Liver (tissue), 10 donors: ENCODE measurements at places on chromosomes 3 and 15.
A peak's percentile ranks its signal among the peaks of the same experiment; 100 is the strongest.

GRCh38 chr3:147493666-147494065 lies 84.5 kb downstream of the ZIC1 start:
- no peak for DNase-seq

GRCh38 chr3:47603332-47603731 lies 24.7 kb upstream of the CSPG5 start:
- DNase-seq = no peak

DNA sequence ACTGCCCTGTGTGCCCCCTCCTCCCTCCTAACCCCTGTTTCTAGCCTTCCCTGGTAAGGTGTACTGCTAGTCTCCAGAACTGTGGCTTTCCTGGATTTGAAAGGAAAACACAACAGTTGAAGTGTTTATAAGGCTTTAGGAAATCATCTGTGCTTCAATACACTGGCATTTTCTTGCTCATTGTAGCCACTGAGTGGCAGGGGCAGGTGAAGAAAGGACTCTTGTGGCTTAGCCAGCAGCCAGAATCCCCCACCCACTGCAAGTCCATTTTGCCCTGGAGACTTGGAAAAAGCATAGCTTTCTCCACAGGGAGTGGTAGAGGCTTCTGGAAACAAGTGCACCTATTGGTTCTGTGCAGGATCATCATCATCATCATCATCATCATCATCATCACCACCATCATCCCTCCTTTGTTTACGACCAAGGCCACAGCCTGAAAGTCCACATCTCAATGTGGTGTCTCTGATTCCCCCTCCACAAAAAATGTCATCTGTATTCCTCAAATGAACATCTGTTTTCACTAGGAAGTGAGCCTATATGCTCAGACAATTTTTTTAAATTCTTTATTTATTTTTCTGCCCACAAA lies 33.4 kb downstream of the AQP9 start:
- DNase-seq = no peak

GRCh38 chr15:57440799-57441198 lies 64.5 kb downstream of the CGNL1 start:
- no peak for DNase-seq

DNA sequence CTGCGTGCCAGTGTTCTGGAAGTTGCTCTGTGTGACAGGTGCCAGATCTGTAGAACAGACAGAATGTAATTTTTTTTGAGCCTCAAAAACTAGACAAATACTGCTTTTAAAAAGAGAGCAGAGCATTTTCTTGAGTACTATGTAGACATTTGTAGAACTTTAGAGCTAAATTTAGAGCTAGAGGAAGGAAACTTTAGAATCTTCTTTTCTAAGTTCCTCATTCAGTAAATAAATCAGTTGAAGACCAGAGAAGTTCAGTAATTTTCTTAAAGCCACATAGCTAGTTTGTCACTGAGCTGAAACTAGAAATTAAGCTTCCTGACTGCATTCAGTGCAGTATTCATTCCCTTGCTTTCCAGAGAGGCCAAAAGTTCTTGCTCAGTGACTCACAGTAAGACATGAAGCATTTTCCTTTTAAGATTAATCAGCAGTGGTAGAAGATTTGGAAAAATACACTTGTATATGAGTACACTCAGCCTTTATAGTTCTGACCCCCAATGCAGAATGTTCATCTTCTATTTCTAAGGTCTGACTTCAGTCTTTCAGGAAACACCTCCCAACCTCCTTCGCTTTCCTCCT lies 83.6 kb upstream of the TSEN2 start:
- no peak for DNase-seq

DNA sequence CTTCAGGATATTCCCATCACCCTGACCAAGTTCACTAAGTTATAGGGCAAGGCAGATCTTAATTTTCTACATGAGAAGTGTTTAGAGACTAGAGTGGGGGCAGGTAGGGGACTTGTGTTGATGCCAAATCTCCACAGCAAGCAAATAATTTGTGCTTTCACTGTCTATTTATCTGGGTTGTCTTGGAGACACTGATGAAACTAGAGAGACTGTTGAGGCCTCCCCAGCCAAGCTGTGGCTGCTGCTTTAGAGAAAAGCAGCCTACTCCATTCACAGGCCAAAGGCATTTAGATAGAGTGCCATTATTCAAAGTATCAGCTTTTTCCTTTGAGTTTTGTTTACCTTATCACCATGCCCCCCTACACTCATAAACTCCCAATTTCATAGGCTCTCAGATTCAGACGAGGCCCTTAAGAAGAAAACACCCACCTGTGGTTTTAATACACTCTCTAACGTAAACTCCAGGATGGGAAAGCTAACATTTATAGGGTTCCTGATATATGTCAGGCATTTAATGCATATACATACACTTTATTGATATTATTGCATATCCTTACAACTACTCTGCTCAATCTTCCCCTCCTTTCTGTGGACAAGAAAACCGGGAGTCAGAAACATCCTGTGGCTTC lies 130.4 kb upstream of the FOXB1 start:
- DNase-seq = no peak

DNA sequence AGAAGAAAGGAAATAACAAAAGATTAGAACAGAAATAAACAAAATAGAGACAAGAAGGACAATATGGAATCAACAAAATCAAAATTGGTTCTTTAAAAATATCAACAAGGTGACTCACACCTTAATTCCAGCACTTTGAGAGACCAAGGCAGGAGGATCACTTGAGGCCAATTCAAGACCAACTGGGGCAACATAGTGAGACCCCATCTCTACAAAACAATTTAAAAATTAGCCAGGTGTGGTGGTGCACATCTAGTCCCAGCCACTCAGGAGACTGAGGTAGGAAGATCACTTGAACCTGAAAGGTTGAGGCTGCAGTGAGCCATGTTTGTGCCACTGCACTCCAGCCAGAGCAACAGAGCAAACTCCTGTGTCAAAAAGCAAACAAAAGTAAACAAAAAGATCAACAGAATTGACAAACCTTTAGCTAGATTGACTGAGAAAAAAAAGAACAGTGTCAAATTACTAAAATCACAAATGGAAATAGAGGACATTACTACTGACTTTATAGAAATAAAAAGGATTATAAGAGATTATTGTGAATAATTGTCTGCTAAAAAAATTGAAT lies 190.7 kb upstream of the CGNL1 start:
- DNase-seq = no peak

- DNase-seq = no peak
Measured at GRCh38 chr3:119245778-119246177, 5.1 kb upstream of the B4GALT4 start.

DNA sequence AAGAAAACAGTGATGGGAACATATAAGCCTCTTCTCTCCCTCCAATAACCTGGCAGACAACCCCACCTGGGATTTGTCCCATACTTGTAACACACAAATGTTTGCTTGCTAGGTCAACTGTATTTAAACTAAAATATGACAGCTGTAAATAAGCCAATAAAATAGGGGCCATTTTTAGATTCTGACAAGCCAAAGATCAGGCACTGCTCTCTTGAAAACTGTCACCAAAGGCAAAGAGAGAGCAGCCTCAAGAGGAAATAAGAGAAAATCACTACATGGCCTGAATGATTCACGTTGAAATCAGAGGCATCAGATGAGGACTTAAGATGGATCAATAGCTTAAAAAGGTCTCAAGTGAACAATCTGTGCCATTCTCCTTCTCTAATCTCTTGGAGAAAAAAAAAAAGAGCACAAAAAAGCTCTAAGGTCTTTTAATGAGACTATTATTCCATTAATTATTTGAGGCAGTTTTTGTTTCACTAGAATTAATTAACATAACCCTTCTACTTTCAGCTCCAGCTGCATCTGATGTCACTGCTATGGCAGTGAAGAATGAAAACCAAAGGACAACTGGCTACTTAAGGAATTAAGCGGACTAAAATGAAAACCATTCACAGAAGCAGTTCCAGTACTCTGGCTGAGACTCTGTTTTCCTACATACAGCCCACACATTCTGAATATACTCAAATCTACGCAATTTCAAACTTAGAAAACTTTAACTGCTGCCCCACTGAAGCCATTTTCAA lies 19.0 kb downstream of the MYO5A start:
- DNase-seq = no peak

DNA sequence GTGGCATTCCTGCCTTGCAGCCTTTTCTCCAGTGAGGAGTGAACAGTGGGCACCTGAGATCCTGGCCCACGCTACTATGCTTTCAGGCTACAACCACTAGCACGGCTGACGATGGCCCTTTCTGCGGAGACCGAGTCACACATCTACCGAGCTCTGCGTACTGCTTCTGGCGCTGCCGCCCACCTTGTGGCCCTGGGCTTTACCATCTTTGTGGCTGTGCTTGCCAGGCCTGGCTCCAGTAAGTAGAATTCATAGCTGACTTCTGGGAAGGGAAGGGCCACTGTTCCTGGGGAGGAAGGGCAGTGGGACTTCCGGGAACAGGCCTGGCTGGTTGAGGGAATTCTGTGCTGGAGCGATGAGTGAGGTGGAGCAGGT lies 648 bp downstream of the CYB561D2 start:
- DNase-seq = no peak

DNA sequence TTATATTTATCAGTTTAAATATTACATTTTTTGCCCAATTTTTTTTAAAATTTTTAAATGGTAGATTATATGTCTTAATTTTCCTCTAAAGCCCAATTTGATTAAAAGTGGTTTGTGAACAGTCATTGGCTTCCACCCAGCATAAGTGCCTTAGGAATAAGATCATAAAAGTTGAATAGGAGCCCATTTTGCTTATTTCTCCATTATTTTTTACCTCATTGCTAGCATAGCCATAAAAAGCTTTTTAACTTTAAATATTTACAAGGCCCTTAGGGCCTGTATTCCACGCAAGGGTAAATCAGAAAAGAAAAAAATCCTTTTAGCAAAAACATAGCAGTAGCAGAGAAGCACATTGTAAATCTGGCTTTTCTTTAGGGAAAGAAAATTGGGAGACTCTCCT lies 9.0 kb downstream of the TTC14 start:
- DNase-seq = no peak

GRCh38 chr15:82113106-82113715 lies 67.4 kb upstream of the MEX3B start:
- DNase-seq = no peak

DNA sequence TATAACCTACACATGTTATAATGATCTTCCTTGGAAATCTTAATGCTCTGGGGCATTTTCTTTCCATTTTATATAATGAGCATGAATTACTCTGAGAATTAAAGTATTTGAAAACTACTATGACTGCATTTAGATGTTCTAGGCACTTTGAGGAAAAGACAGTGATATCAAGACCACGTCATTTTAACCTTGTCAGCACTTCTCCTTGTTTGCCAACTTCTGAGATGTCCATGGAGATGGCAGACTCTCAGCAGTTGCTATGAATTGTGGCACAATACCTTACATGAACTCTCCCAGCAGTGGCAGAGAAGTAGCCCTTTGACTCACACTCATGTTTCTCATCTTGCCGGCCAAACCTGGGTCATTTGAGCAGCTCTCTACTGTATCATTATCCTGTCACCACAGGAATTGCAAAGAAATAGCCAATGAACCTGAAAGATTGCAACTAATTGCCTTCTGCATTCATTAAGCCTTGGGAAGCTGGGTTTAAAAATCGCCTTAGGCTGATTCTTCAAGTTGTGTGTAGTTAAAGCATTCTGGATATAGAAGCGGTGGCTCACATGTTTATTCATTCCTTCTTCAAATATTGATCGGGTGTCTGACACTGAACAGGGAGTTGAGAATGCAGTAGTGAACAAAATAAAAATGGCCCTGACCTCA lies 272.2 kb upstream of the CFAP20DC start:
- no peak for DNase-seq

- DNase-seq = no peak
Measured at GRCh38 chr3:120853416-120853815, 54.6 kb upstream of the STXBP5L start.

DNA sequence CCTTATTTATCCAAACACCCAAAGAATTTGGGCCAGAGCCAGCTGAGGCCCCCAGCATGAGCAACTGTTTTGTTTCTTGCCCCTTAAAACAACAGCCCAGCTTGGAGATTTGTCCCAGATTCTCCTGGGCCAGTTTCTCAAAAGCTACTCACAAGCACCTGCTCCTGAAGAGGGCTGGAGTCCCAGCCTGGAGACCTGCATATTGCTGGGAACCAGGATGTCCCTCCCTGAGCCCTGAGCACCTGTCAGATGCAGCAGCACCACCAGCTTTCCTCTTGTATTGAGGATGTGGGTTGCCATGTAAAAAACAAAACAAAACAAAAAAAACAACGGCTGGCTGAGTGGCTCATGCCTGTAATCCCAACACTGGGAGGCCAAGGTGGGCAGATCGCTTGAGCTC lies 7.0 kb upstream of the RFT1 start:
- no peak for DNase-seq

DNA sequence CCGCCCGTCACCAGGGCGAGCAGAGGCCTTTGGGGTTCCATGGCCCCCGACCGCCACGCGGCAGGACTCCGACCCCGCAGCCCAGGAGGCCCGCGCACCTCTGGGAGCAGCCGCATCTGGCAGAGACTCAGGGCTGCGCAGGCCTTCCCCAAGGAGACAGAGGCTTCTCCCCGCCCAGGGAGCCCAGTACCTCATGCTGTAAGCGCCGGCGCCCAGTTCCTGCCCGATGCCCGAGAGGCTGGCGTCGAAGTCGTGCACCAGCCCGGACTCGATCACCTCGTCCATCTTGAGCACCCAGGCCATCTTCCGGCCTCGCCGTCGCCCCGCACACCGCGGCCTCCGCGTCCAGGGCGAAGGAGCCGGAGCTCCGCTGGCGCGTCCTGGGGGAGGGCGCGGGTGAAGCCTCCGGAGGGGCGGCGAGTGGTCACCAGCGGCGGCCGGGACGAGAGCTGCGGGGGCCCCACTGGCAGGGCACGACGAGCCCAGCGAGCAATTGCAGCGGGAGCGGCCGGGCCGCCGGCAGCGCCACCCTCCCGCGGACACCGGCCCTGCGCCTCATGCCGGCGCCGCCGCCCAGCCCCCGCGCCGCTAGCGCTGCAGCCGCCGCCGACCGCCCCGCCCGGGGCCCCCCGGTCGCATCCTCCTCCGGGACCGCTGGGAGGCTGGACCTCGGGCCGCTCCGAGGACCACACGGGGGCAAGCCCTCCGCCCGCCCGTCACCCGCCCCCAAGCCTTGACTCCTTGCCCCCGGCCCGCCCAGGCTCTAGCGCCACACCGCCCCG lies 468 bp downstream of the UBP1 start:
- peak; percentile 58 for DNase-seq

- no peak for DNase-seq
Measured at GRCh38 chr3:50118237-50118636, 29.5 kb downstream of the RBM5 start.

DNA sequence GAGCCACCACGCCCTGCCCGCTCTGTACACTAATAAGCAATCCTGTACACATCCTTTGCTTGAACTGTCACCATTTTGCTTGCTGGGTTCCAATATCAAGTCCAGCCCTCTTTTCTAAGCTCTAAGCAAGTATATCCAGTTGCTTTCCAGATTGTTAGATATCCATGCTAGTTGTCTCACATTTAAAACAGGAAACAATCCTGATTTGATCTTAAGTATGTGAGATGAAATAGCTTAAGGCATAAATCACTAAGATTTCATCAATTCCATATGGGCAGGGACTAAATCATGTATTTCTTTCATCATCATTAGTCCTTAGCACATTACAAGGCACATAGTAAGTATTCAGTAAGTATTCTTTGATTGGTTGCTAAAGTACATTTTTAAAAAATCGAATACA lies 16.2 kb downstream of the ATP11B start:
- DNase-seq = no peak

- DNase-seq = no peak
Measured at GRCh38 chr3:123951522-123952447, 9.2 kb downstream of the CCDC14 start.
